Esophagus squamous epithelium (tissue), 5 donors: ENCODE measurements at places on chromosomes 1 and 21. TPM values are rescaled to one million over a fixed set of nuclear protein-coding genes. Genes with fewer than 3 reads are reported as not detected.

The AMPD1 gene
- not detected for total RNA-seq

GRCh38 chr21:41921021-41921420 is 32.8 kb downstream of the C2CD2 start:
- H3K4me1 ChIP-seq: peaks cover 40% of the 10 kb centered on the region
- no peak overlapping the region for H3K27ac ChIP-seq
- H3K36me3 ChIP-seq: no peaks in the 10 kb centered on the region
- no peaks in the 10 kb centered on the region for H3K27me3 ChIP-seq
- no peak overlapping the region for H3K4me3 ChIP-seq

The RNF223 gene
- 12.0 TPM for total RNA-seq

- H3K27ac ChIP-seq: no peak overlapping the region
- H3K36me3 ChIP-seq: no peaks in the 10 kb centered on the region
- H3K27me3 ChIP-seq: no peaks in the 10 kb centered on the region
- DNase-seq: no peak
- no peak overlapping the region for H3K4me3 ChIP-seq
These were observed 106.7 kb upstream of the ADAR start for GRCh38 chr1:154714638-154715037.

The CYP4Z1 gene
- 0.19 TPM for total RNA-seq

- H3K27ac ChIP-seq: peak overlapping the region; percentile 97
- H3K36me3 ChIP-seq: peaks cover 16% of the 10 kb centered on the region
- H3K27me3 ChIP-seq: no peaks in the 10 kb centered on the region
- DNase-seq: no peak
These were observed 883 bp downstream of the LAMTOR2 start for GRCh38 chr1:156055281-156056048.
